ENCODE measurements at places on chromosomes 1 and 21. TPM values are rescaled to one million over a fixed set of nuclear protein-coding genes. Genes with fewer than 3 reads are reported as not detected.

CELA2A gene
- not detected for total RNA-seq

ZMYND12 gene
- total RNA-seq: 1.9 TPM

OR2AK2 gene
- total RNA-seq: not detected

ADAM30 gene
- not detected for total RNA-seq

TTC22 gene
- 7.1 TPM for total RNA-seq

SLC1A7 gene
- 0.26 TPM for total RNA-seq

SDHC gene
- 158 TPM for total RNA-seq

DNA sequence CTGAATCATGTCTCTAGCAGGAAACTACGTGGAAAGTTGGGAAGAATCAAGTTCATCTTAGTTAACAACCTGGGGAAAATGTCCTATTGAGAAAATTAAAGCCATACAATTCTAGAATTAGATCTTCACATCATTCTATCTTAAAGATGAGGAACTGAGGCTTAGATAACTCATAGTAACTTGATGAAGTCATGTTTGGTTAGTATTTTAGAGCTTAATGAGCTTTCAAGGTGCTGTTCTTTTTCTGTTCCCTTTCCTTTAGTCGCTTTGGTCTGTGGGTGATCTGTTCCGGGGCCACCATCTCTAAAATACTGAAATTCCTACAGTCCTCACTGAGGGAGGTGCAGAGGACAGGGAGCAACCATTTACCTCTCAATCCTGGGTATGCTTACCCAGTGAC is 4.3 kb upstream of the GLUL start:
- no peak overlapping the region for H3K4me3 ChIP-seq
- H3K36me3 ChIP-seq: no peaks in the 10 kb centered on the region
- H3K27me3 ChIP-seq: no peaks in the 10 kb centered on the region

DNA sequence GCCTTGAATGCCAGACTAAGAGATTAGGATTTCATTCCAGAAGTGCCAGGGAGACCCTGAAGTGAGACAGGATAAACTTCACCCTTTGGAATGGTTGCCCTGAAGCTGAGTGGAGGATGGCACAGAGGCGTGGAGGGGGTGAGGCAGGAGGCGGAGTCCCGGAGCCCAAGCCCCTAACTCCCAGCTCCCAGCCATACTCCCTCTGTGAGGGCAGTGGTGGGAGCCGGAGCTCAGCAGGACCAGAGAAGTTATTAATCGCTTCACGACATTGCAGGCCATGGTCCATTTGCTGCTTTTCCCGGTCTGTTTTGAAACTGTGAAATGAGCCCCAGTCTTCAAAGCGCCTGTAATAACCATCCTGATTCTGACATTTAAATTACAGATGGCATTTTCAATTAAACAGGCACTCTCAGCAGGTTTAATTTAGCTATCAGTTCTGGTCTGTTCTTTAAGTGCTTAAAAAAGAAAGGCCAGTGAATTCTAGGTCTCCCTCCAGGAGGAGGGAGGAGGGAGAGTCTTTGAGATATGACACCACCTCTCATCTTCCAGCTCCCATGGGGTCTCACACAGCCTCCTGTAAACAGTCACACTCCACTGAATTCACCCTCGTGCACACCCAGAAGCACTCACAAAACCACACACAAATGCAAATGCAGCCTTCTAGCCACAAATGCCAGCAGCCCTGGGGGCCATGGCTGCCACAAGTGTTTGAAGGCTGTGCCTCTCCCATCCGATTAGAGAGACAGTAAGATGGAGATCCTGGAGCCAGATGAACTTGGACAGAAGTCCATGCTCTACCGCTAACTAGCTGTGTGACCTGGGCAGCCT is 19.6 kb downstream of the FBXO2 start:
- peaks cover 8% of the 10 kb centered on the region for H3K27me3 ChIP-seq
- H3K4me3 ChIP-seq: no peak overlapping the region
- H3K27ac ChIP-seq: no peak overlapping the region
- no peaks in the 10 kb centered on the region for H3K4me1 ChIP-seq

GRCh38 chr1:53892911-53893310 is 1.1 kb upstream of the DIO1 start:
- peaks cover 2% of the 10 kb centered on the region for H3K36me3 ChIP-seq
- DNase-seq: peak; percentile 75
- H3K27ac ChIP-seq: peak overlapping the region; percentile 55
- no peak overlapping the region for H3K4me3 ChIP-seq

DNA sequence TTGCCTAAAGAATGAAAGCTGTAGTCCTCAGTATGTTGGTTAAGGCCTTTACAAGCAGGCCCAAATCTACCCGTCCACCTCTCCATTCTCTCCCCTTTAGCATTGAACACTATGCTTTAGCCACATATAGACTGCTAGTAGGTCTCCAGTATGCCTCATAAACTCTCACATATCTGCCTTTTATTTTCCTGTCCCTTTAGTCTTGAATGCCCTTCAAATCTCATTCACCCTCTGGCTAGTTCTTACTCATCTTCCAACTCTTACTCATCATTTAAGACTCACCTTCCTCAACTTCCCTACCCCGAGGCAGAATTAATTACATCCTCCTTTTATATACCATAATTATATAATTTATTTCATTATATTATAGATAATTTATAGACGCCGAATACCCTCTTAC is 78.7 kb upstream of the TSPAN2 start:
- H3K4me1 ChIP-seq: no peaks in the 10 kb centered on the region
- H3K27ac ChIP-seq: no peak overlapping the region
- no peaks in the 10 kb centered on the region for H3K27me3 ChIP-seq
- no peak overlapping the region for H3K4me3 ChIP-seq

GRCh38 chr1:92298213-92298572 is 594 bp downstream of the GLMN start:
- peak overlapping the region; percentile 85 for H3K4me3 ChIP-seq
- no peak for DNase-seq
- peaks cover 18% of the 10 kb centered on the region for H3K4me1 ChIP-seq

GRCh38 chr21:42653231-42654061 is at the start of gene PDE9A:
TSS of gene PDE9A (plus strand) at chr21:42653621. CDS start at chr21:42653815, 194 bp downstream.
- H3K4me3 ChIP-seq: peak within 1 kb of the TSS; percentile 66
- peaks cover 27% of the 10 kb centered on the region for H3K4me1 ChIP-seq
- no peak within 1 kb of the TSS for H3K27ac ChIP-seq
- peak; percentile 70 for DNase-seq
- peaks cover 4% of the 10 kb centered on the region for H3K27me3 ChIP-seq
- no peaks in the 10 kb centered on the region for H3K36me3 ChIP-seq

- DNase-seq: no peak
- no peaks in the 10 kb centered on the region for H3K27me3 ChIP-seq
- peaks cover 54% of the 10 kb centered on the region for H3K36me3 ChIP-seq
- H3K4me1 ChIP-seq: peaks cover 22% of the 10 kb centered on the region
- H3K4me3 ChIP-seq: no peak overlapping the region
Observed at GRCh38 chr1:25343872-25344271, 5.7 kb downstream of the TMEM50A start.

Measured in upper lobe of right lung (tissue), 1 donor.